ENCODE measurements at places on chromosomes 11 and 22.

DNA sequence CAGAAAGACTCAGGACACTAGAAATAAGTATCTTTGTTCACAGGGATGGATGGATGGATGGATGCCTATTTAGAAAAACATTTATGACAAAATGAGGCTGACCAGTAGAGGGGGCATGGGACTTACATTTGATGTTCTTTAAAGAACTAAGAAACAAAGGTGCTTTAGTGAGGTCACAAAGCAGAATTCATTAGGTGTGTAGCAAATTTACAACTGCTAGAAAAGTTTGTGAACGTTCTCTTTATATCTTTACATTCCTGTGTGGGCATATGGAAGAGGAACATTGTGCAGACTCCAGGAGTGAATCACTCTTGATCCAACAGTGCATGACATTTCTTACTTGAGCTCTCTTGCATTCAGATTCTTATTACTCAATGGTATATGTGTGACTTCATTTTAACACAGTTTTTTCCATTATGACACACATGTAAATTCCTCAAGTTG, 15.8 kb upstream of the SIK2 start:
- DNase-seq: peak; percentile 66

- DNase-seq: peak; percentile 8
Observed at GRCh38 chr11:9462806-9463537, 2.2 kb downstream of the ZNF143 start.

DNA sequence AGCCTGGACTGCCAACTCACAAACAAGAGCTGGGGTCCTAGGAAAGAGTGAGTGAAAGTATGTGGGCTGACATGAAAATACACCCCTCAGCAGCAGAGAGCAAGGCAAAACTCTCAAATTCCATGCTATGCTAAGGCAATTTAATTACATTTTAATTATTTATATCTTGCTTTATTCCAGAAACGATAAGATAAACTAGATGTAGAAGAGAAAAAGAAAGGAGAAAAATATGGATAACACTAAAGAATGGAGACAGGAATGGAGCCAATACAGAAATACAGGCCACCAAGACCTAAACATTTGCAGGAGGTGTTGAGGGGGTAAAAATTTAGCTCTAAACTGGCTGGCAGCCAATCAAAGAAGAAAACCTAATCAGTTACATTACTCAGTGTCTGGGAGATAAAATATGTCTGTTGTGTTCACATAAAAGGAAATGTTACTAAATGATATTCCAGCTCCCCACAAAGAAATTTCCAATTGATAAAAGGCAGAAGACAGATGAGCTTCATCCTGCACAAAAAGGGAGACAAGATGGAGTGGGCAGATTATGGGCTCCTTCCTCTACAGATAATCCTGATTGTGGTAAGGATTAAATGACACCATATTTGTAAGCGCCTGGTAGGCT, 223.5 kb upstream of the BLID start:
- DNase-seq: no peak

DNA sequence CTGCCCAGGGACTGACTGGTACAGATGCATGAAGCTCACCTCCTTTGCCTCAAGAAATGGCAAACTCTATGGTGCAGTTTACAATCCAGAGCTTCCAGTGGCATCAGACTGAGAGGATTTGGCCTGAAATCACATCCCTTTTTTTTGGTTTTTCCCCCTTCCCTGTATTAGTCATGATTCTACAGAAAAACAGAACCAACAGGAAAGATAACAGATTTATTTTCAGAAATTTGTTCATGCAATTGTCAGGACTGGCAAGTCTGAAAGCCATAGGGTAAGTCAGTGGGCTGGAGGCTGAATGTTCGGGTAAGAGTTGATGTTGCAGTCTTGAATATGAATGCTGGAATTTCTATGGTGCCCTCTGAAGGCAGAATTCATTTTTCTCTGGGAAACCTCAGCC, 12.0 kb upstream of the ZDHHC13 start:
- DNase-seq: no peak

- peak; percentile 81 for DNase-seq
Observed at GRCh38 chr11:67056267-67057204, at the start of gene RHOD. TSS of gene RHOD (plus strand) at chr11:67056847. CDS start at chr11:67056903, 56 bp downstream.

DNA sequence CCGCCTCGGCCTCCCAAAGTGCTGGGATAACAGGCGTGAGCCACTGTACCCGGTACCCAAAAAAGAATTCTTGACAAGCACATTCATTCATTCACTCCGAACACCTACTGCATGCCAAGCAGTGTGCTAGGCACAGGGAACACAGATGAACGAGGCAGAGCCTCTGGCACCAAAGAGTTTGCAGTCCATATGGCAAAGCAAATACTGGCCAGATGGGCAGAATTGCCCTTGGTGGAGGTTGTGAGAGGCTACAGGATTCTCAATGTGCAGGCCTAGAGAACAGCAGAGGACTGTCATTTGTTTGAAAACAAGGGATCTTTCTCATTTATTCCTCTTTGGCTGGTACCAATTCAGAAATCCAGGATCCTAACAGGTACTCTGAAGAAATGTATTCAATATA, 27.5 kb upstream of the MTCH2 start:
- DNase-seq: no peak

DNA sequence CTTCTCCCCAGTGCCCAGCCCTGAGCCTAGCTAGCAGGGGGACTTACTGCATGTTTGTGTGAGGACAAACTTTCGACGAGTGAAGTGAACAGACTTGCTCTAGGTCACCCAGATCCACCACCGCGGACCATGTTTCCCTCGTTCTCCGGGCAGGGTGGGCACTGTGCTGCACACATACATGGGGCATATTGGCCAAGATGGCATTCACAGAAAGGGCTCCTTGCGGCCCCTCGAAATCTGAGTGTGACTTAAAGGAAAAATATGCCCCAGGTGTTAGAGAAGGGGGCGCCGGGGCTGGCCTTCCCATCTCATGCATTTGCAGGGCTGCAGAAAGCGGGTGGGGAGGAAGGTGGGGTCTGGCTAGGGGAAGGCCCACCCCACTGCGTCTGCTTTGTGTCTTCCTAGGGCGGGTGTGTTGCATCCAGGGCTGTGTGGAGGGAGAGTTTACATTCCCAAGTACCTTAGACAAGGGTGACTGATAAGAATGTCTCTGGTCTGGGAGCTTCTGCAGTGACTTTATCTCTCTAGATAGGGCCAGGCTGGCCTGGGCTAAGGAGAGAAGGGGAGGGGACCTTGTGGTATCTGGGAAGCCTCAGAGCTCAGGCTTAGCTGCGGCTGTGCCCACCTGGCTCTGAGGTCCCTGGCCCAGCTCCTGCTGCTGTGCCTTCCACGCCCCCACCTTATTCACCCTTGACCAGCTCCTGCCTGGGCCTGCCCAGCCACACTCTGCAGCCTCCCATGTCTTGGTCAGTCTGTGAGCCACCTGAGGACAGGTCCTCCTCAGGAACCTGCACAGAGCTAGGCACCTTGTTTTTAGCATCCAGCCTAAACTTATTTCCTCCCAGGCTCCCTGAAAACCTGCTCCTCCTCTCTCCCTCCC, 45.8 kb downstream of the LRRC32 start:
- no peak for DNase-seq

DNA sequence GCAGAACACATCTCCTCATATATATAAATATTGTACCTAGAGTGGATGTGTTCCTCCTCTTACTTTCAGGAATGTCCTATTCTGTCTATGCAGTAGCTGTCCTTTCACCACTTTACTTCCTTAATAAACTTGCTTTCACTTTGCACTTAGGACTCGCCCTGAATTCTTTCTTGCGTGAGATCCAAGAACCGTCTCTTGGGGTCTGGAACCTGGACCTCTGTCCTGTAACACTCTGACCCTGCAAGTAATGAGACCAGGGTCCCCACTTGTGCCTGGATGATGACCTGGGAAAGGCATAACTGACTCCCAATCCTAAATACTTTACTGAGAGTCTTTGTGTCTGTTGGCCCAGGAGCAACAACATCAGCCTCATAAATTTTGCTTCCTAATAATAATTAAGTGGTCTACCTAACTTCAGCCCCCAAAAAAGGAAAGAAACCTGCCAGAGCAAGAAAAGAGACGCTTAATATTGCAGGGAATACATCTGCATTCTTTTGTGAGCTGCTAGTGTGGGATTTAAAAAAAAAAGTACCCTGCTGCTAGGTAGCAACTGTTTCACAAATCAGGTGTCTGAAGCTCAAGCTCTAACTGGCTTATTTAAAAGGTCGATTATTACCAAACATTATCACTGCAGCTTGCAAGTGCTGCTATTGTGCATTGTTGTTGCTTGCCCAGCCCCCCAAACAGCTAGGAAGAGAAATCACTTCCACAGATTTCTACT, 69.3 kb downstream of the FAM168A start:
- no peak for DNase-seq

DNA sequence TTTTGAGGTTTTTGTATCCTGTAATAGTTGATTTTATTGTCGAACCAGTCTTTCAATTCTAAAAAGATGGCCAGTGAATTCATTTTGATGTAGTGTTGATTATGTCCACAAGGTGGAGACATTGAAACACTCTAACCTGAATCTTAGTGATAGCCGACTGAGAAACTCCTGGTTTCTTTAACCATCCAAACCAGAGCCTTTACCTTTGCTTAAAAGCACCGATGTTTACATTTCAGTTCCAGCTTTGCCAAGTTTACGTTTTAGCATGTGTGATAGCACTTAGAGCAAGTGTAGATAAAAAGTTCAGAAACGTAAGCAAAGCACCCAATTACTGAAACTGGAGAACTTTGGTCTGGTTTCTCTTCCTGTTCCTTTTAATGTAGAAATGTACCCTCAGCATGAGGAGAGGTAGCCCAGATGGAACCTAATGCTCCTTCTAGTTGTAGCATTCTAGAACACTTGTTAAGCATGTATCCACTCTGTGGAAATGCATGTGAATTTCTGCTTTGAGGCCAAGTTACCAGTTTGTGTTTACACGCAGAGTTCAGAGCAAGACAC, 208.6 kb downstream of the DBX1 start:
- peak; percentile 80 for DNase-seq

DNA sequence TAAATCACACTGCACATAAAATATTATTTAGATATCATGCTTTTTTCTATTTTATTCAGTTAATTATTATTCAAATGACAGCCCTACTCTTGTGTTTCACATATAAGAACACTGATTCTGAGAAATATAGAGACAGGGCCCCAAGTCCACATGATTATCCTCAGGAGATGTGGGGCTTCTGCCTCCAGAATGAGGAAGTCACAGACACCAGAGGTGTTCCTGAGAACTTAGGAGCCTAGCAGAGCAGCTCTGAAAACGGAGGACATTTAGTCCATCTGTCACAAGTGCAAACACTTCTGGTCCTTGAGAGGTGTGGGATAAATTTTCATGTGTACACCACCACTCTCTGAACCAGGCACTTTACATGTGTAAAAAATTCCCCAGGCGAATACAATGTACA, 26.2 kb downstream of the TRIM66 start:
- no peak for DNase-seq

GRCh38 chr11:12120031-12121008, 9.9 kb downstream of the MICAL2 start:
- no peak for DNase-seq

GRCh38 chr22:22907551-22908494, 20.2 kb downstream of the IGLL5 start:
- DNase-seq: no peak

DNA sequence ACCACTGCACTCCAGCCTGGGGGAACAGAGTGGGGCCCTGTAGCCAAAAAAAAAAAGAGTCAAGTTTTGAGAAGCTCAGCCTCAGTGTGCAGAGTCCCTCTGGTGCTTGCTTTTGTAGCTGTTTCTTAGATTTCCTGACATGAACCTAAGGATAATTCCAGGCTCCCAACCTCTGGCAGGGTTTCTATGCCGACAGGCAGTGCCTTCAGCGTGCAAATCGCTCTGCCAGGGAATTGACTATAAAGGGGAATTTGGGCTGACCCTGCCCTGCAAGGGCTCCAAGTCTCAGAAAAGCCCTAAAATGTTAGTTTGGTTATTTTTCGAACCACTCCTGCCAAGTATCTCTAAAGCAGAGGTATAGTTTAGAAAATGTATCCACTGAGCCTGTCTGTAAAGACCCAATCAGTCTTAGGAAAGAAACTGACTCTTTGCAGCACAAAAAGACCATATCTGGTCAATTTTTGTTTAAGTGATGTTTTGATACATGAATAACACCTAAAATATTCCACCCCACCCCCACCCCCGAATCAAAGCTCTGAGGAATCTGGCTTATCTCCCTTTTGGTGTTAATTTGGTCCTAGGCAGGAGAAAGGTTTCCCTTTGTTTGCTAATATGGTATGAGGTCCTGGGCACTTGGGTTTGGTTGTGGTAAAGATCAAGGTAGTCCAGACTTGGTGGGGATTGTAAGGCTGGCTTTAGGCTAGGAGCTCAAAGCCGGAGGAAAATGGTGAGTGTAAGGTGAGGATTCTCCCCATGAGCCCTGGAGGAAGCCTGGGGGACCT, 49.7 kb downstream of the ANO1 start:
- peak; percentile 76 for DNase-seq

DNA sequence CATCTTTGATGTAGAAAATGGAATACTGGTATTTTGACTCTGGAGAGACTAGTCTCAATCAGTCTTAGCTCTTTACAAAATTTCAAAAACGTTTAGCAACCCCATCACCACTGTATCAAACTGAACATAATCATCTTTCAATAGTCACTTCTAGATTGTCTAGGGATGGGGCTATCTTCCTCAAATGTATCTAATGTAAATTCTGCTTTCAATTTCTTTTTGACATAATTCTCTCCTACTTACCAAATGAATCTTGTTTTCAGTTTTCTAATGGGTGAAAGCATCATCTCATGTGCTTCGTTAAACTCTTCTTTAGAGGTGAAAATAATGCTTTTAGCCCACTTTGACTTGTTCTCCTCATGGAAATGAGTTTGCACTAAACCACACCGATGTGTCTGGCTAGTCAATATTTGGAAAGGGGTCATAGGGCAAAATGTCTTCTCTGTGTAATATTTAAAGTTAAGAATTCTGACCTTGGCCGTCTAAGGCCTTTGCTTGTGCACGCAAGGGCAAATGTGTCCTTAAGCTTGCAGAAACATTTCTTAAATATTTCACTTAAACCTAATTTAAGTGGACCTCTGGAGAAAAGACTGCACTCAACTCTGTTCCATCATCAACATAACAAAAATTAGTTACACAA, 5.2 kb downstream of the SIK3 start:
- no peak for DNase-seq

DNA sequence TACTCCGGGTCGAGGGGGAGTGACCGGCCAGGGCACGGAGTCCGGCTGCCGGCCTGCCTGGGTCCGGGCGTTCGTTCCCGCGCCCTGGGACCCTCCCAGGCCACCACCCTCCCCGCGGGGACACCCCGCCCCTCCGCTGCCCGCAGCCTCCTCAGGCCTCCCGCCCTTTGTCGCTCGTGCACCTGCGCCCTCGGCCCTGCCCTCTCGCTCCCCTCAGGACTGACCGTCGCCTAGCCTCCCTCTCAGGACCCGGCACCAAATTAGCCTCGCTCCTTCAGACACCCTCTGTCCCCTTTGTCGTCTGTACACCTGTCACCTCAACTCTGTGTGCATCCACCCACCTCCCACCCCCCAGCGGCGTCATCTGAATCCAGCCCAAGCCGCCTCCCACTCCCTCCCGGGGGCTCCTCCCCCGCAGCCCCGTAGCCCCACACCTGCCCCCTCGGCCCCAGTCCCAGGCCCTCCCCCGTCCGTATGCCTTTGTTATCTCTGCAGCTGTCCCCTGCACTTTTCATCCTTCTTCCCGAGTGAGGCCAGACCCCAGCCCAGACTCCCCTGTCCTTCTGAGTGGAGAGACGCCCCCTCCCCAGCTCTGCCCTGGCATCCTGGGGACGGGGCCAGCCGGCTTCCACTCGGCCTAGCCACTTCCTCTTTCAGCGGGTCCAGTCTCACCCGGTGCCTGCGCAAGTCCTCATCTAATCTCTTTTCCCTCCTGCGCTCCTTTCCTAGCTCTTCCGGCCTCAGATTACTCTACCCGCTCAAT, 643 bp downstream of the TIGD3 start:
- peak; percentile 15 for DNase-seq

GRCh38 chr22:44118645-44119315, 61.9 kb upstream of the PARVG start:
- DNase-seq: no peak

GRCh38 chr11:74397501-74398243, 561 bp downstream of the PGM2L1 start:
- DNase-seq: peak; percentile 62

Measured in astrocyte of the hippocampus (primary cell).